Fibroblast of skin of abdomen (primary cell): ENCODE measurements at places on chromosomes 6 and 20.

- DNase-seq: peak; percentile 57
Observed at GRCh38 chr20:25859649-25860530, 163.2 kb upstream of the ZNF337 start.

DNA sequence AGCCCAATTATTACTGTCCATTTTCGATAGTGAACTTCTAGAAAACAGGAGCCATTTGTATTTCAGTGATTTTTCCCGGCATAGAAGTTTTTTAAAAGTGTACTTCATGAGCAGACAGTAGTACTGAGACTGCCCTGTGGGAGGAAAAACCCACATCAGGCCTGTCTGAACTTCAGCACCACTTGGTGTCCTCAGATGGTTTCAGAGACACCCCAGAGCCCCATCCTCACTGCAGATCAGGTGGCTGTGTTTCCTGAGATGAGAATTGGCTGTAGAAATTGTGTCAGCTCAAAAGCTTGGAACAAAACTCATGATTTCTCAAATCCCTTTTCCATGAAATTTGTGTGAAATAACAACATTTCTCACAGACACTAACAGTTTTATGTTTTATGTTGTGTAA is 110.0 kb upstream of the RIN2 start:
- no peak for DNase-seq

DNA sequence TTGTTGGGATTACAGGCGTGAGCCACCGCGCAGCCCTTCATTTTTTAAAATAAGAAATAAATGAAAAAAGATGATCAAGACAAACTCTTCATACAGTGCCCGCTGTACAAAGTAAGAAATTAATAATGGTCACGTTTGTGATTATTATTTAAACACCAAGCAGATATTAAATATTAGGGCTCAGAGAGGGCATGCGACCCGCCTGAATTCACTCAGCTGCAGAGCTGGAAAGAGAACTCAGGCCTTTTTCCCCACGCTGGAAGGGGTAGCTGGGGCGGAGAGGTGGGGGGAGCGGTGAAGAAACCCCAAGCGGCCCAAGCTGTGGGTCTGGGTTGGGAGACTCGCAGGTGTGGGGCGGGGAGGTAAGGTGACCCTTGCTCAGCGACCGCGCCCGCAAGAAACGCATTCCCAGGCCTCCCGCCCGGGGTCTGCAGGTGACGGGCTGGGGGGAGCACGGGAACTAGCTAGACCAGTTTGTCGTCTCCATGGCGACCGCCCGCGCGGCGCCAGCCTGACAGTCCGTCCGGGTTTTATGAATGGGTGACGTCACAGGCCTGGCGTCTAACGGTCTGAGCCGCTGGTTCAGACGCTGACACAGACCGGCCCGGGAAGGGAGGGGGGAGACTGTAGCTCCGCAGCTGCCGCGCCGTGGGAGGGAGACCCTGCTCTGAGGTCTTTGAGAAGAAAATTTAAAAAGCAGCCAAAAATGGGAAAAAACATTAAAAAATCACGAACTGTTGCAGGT is 1.1 kb upstream of the ID1 start:
- DNase-seq: peak; percentile 95

GRCh38 chr6:31814677-31815024 is 432 bp downstream of the HSPA1L start:
- peak; percentile 99 for DNase-seq

GRCh38 chr6:41779788-41780550 is at the start of gene FRS3:
Gene FRS3, minus strand, starts transcription at chr6:41779900. Its CDS starts 2,913 bp downstream, at chr6:41776987.
- peak; percentile 92 for DNase-seq

DNA sequence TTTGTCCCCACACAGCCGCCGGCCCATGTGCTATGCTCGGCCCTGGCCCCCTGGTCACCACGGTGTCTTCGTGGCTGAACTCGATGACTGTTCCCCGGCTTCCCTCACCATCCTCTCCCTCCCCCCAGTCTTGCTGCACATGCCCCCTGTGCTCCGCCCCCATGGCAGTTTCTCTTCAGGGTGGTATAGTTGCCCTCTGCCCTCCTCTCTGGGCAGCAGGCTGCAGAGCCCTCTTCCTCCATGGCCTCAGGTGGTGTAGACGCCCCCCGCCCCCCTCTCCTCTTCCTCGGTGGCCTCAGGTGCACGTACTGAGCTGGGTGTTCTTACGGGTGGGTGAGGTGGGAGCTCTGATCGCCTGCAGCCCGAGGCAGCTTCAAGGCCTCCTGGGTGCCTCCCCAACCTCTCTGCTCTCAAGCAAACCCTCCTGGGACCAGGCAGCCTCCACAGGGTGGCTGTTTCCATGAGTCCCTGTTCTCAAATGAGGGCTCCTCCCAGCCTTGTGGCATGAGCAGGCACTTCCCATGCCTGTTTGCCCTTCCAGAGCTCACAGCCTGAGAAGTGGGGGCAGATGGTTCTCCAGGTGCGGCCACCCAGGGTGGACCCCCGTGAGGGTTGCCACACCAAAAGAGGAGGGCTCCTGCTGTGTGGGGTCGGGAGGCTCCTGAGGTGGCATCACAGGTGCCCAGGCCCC is 24.8 kb downstream of the COL20A1 start:
- DNase-seq: no peak

DNA sequence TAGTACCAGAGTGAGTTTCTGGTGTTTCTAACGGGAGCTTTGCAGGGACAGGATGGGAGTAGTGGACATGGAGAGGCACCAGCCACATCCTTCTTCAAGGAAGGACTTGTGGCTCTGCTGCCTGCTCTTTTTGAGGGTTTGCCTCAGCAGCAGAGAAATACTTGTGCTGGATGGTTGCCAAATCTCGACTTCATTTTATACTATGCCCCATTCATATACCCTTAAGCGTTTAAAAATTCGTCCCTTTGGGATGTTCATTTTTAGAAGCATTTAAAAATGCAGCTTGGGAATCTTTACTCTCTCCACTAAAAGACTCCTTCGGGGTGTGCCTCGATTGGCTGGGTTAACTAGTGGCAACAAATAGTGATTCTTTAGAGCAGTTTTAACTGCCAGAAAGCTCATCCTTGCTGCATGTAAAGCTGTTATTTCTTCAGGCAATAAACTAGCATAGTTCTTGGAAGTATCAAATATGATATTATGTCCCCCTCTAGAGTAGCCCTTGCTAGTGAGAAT is 126.5 kb upstream of the B3GAT2 start:
- DNase-seq: no peak

DNA sequence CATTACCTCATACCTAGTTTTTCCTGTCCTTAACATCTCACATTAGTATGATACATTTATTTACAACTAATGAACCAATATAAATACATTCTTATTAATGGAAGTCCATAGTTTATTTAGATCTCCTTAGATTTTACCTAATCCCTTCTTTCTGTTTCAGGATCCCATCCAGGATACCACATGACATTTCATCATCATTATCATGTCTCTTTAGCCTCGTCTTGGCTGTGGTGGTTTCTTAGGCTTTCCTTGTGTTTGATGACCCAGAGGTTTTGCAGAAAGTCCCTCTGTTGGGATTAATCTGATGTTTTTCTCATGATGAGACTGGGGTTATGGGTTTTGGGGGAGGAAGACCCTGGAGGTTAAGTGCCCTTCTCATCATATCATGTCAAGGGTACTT is 89.3 kb upstream of the IYD start:
- DNase-seq: no peak

- peak; percentile 69 for DNase-seq
Observed at GRCh38 chr6:149545258-149545753, 537 bp downstream of the PPIL4 start.

- no peak for DNase-seq
Observed at GRCh38 chr20:55935448-55936208, 69.7 kb downstream of the CBLN4 start.

- DNase-seq: no peak
Observed at GRCh38 chr6:164982389-164982788, 327.0 kb downstream of the C6orf118 start.

GRCh38 chr6:29948277-29948676 is 5.9 kb downstream of the HLA-A start:
- DNase-seq: no peak

GRCh38 chr6:293193-294174 is 1.2 kb downstream of the DUSP22 start:
- no peak for DNase-seq

GRCh38 chr20:59023616-59024015 is 4.4 kb downstream of the TUBB1 start:
- DNase-seq: no peak

DNA sequence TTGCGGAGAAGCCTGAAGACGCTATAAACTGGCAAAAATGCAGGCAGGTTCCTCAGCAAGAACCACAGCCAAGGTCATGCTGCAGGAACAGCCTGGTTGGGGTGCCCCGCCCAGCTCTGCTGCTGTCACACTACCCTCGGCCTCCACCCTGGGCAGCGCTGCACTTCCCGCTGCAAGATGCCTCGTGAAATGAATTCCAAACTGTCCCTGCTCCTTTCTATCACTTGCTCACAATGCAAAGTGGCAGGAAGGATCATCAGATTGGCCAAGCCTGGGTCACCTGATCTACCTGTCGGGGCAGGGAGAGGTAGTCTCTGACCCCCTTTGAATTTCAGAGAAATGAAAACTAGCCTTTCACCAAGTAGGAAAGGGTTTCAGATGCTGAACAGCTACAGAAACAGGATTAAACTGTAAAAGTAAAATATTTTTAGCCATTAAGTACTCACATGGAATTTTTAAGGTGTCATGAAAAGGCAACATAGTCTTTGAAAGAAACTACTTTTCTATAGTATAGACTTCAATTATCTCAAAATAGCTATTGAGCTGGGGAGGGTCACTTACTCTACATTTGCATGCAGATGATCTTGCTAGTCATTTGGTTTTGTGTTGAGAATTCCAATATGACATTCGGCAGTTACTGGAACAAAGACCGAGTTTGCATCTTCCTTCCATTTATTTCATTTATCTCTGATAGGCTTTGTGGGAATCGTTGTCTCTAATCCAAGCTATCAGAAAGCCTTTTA is 236.4 kb upstream of the ASCC3 start:
- no peak for DNase-seq

DNA sequence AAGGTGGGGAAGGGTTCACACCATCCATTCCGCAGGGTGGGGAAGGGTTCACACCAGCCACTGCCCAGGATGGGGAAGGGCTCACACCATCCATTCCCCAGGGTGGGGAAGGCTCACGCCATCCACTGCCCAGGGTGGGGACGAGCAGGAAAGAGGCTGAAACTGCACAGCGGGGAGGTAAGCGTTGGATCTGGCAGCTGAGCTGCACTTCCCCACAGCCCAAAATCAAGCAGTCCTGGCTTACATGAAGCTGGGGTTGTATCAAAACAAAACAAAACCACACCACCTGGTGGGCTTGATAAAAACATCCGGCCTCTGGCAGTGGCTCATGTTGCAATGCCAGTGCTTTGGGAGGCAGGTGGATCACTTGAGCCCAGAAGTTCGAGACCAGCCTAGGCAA is 268.5 kb downstream of the TAF4 start:
- DNase-seq: no peak

DNA sequence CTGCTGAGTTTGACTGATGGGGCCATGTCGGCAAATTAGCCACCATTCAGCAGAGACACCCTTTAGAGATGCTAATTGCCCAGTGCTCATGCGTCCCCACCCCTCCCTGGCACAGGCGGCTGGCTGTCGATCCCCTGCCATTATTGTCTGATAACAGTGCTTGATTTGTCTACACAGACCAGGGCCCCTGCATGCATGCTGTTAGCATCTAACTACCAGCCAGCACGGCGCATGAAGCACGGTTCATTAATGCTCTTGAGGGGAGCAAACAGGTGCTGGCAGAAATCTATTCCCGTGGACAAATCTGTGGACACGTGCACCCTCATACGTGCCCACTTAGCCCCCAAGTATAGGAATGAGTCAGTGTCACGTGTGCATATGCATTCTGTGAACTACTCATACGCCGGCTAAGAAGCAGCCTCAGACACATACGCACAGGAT is 32.2 kb downstream of the KCNB1 start:
- no peak for DNase-seq

GRCh38 chr6:100382767-100383195 is 81.9 kb downstream of the SIM1 start:
- DNase-seq: no peak

GRCh38 chr6:37103169-37104039 is 66.5 kb upstream of the PIM1 start:
- DNase-seq: no peak

DNA sequence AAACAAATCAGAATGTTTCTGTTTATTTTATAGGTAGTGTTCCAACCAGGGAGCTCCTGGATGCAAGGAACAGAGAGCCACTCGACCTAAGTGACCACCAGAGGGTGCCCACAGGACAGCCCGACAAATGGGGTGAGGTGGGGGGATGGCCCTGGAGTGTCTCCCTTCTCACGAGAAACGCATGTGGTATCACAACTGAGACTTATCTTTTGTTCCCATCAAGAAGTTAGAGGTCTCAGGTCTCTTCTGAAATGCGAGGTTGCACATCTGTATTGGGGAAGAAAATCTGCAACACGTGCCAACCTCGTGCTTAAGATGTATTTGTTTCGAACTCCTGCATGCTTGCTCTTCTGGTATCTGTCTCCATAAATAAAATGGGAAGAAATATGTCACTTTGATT is 104.0 kb downstream of the ISM1 start:
- DNase-seq: peak; percentile 22

GRCh38 chr20:13297147-13297899 is 76.2 kb downstream of the ISM1 start:
- no peak for DNase-seq

DNA sequence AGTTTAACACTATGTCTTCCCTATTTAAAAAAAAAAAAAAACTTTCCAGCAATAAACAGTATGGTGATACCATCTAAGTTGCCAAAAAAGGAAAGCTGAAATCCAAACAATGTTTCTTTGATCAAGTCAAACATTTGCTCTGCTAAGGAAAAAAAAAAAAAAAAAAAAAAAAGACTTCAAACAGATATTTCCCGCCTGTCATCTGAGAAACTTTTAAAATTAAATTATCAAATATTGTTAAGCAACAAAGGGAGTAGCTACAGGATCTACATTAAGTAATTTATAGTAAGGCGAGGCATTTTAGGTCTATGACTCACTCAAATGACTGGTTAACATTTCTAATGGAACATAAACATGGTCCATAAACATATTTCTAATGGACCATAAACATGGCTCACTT is 121.2 kb downstream of the DST start:
- no peak for DNase-seq

GRCh38 chr6:42720739-42721138 is 1.7 kb downstream of the PRPH2 start:
- peak; percentile 20 for DNase-seq

DNA sequence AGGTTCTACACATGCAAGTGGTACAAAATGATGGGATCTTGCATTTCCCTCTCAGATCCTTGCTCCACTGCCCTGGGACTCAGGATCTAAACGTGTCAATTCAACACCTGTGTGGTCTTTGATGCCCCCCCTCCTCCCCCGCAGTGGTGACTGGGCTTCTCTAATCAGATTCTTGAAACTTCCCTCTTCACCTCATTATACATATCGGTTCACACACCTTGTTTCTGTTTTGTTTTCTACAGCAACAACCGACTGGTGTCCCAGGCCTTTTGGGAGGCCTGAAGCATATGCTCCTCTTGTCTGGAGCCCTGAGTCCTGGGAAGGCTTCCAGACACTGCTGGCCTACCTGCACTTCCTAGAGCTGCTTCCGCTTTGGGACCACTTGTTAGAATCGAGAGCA is 20.0 kb downstream of the SAMD3 start:
- no peak for DNase-seq

DNA sequence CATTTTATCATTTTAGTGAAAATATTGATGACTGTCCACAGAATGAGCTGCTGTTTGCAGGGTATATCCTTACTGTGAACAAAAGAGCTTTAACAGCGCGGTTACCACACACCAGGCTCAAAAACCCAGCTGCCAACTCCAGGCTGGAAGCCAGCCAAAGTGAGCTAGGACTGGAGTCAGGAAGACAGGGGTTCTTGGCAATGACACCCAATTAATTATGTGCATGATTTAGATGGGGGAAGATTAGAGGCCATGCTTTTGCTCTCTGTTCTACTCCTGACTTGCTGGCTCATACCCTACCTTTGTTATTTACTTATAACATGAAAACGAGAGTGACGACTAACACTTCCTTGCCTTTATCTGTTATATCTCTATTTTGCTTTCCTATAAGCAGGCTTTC is 128.9 kb upstream of the SHLD1 start:
- DNase-seq: peak; percentile 19
